Activated CD4-positive, alpha-beta T cell treated with anti-CD3 and anti-CD28 coated beads, Interleukin-10, Interleukin-2, amounts not matched to agents 100 ng/mL and 50 ng/mL, durations not matched to agents 16 hours and 8 hours (primary cell): ENCODE measurements at places on chromosomes 2 and 18.

GRCh38 chr2:33213648-33214047, 262.8 kb upstream of the RASGRP3 start:
- DNase-seq, result no peak

DNA sequence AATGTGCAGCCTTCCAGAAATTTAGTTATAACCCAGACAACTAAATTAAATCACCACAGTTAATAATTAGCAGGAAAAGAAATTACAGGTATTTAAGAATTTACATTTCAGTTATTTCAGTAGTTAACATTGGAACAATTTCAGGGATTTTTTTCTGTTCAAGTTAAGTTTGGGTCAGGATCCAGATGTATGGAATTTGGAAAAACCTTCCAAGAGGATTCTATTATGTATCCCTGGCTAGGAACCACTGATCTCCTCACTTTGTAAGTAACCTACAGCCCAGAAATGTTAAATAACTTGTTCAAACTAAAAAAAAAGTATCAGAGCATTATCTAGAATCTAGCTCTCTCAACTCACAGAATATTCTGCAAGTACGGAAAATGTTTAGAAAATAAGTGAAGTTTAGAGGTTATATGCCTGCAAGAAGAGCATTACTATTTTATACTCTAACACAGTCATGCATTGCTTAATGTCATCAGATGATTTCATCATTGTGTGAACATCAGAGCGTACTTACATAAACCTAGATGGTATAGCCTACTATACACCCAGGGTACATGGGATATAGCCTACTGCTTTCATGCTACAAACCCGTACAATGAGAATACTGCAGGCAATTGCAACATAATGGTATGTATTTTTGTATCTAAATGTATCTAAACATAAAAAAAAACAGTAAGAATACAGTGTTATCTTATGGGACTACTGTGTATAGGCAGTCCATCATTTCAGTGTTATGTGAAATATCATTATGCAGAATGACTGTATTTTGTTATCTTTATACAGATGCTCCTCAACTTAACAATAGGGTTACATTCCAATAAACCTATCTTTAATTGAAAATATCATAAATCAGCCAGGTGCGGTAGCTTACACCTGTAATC, 6.1 kb downstream of the NCKAP1 start:
- DNase-seq, result no peak

DNA sequence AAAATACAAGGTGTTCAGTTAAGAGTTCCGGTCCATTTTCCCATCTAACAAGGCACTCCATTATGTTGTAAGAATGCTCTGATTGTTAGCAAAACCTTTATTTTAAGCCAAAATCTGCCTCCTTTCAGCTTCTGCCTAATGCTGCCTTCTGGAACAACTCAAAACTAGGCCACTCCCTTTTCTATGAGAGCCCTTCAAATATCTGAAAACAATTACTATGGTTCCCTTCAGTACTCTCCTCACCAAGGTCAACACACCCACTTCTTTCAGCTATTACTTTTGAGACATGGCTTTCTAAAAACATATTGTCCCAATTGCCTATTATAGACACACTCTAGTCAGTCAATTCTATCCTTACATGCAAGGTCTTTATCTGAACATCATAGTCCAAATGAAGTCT, 429.4 kb downstream of the ERBB4 start:
- DNase-seq, result no peak

- no peak for DNase-seq
Measured at GRCh38 chr2:121638333-121638732, 10.9 kb downstream of the CLASP1 start.

DNA sequence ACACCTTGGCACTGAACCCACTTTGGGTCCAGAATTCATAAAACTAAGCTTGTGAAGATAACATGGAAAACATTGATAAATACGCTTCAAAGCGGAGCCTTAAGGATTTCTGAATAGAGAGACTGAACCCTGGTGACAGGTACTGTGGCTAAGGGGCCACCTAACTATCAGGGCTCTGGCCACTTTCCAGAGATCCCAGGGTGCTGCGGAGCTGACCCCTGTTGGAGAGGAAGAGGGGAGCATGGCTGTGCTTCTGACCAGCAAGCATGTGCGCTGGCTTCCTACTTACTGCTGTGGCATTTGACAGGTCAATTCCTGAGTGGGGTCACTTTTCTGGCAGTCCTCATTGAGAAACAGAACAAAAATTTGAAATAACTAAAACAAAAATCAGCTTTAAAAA, 228.3 kb downstream of the NAPG start:
- no peak for DNase-seq

GRCh38 chr18:6929370-6930102, 188.1 kb downstream of the LAMA1 start:
- DNase-seq, result no peak

- DNase-seq, result no peak
Measured at GRCh38 chr18:27843783-27844777, 332.9 kb downstream of the CDH2 start.

- no peak for DNase-seq
Measured at GRCh38 chr2:201107624-201108023, 8.3 kb upstream of the CFLAR start.

DNA sequence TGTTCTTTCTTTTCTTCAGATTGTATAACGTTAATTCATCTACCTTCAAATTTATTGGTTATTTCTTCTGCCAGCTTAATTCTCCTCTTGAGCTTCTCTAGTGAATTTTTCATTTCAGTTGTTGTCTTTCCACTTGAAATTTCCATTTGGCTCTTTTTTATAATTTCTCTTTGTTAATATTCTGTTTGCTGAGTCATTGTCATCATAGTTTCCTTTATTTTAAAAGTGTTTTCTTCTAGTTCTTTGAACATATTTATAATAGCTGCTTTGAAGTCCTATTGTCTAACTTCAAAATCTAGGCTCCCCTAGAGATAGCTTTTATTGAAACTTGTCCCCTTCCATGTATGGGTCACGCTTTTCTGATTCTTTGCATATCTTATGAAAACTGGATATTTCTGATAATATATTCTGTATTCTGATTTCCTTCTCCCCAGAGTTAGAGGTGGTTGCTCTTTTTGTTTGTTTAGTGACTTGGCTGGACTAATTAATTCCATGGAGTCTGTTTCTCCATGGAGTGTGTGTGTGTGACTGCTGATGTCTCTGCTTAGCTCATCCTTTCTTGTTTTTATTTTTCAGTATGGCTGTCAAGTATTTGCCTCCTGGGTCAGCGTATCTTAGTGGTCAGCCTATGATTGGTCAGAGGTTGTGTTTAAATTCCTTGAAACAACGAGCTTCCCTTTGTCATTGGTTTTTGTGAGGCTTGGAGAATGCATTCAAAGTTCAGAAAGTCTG, 47.6 kb downstream of the DIS3L2 start:
- no peak for DNase-seq

DNA sequence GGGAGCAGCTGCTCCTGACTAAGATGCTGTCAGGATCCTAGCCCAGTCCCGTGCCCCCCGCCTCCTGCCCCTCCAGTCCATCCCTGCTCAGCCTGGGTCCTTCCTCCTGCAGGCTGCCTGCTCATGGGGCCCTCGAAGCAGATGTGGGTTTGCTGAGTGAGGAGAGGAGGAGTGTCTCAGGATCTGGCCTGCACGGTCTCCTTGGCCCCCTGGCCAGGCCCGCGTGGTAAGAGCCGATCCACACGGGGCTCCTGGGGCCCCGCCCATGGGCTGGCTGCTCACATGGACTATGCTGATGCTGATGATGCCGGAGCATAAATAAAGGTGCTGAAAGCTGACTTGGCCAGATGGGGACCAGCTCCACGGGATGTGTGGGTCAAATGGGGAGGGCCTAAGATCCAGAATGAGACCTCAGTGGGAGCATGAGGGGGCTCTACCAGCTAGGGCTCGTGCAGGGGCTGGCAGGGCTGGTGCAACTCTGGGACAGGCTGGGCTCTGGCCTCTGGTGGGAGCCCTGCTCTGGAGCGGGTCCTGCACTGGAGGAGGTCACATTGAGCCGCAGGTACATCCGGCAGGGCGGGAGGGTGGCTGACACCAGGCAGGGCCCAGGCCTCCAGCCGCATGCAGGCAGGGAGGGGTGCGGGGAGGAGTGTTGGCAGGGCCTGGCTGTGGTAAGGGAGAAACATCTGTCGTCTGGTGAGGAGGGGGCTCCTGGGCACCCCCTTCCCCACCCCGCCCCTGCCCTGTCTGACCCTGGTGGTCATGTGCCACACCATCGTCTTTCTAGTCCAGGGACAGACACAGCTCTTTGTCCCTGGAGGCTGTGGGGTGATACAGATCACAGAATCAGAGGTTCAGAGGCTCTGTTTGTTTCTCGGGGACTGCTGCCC, 275.3 kb upstream of the HDAC4 start:
- no peak for DNase-seq

DNA sequence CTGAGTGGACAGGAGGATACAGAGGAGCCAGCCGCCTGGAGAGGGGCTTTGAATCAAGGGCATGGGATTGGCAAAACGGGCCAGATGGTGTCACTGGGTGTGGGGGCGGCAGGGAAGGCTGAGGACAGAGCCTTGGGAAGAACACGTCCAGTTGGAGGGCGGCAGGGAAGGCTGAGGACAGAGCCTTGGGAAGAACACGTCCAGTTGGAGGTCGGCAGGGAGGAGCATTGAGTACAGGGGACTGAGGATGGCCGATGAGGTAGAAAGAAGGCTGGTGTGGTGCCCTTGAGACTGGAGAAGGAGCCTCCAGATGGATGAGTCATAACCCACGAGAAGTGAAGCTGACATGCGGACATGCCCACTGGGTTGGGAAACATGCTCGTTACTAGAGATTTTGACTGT, 4.5 kb downstream of the HES6 start:
- no peak for DNase-seq

DNA sequence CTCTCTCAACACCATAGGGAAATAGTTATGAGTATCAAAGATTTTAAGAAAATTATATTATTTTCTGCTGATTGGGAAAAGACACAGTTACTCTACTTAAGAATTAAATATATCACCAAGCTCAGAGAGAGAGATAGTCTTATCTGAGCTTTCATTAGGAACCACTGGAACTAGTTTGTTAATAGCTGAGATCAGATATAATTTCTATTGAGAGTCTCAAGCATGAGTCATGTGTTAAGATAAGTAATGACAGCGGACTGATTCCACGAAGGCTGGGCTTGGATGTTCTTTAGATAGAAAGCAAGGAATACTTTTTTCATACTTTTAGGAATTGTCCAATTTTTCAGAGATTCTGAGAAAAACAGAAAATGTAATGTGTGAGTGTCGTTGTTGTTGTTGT, 44.4 kb upstream of the RBM44 start:
- no peak for DNase-seq

- DNase-seq, result no peak
Measured at GRCh38 chr2:60530660-60531281, 22.7 kb downstream of the BCL11A start.

- no peak for DNase-seq
Measured at GRCh38 chr18:45023519-45023918, 342.8 kb downstream of the SETBP1 start.

- DNase-seq, result no peak
Measured at GRCh38 chr2:61151436-61151835, 10.6 kb upstream of the C2orf74 start.

GRCh38 chr2:1960761-1961160, 216.4 kb upstream of the PXDN start:
- DNase-seq, result no peak

DNA sequence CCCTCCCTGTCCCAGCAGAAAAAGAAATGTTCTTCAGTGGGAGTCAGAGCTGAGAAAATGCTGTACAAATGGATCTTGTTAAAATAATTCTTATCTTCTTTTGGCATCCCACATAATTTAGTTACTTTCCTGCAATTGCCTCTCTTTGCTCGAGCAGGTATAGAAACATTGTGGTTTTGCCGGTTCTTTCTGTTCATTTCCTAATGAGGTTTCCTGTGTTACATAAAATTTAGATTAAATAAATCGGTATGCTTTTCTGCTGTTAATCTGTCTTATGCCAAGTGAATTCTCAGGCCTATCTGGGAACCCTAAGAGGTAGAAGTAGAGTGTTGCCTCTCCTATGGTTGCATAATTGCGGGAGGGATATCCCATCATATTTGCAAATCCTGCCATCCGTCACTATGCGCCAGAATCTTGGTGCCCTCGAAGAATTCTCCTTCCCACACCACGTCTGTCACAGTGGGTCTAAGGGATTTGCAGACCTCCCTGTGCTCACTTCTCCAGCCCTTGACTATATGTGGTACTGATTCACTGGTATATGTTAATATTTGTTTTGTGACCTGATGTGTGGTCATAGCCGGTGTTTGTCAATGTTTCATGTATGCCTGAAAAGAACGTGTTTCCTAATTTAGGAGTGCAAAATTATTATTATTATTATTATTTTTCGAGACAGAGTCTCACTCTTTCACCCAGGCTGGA, 12.2 kb upstream of the HDAC4 start:
- DNase-seq, result no peak

- DNase-seq, result no peak
Measured at GRCh38 chr18:54867131-54867530, 38.9 kb downstream of the RAB27B start.

- DNase-seq, result peak; percentile 37
Measured at GRCh38 chr2:169768262-169768995, 30.2 kb upstream of the SSB start.

DNA sequence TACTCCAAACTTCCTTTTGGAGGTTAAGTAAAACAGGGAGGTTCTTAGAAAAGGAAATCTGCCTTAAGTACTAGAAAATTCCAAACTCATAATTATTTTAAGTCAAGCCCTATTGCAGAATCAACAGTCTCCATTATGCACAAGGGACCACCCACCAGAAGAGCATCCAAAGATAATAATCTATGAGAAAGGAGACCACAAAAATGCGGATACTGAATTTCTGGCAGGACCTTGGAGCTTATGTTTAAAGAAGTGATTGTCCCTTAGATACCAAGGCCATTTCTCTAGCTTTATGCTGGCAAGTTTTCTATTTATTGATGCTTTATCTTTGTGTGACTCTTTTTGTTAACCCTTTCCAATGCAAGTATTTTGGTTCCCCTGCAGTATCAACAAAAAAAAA, 404.0 kb upstream of the MMADHC start:
- DNase-seq, result no peak

DNA sequence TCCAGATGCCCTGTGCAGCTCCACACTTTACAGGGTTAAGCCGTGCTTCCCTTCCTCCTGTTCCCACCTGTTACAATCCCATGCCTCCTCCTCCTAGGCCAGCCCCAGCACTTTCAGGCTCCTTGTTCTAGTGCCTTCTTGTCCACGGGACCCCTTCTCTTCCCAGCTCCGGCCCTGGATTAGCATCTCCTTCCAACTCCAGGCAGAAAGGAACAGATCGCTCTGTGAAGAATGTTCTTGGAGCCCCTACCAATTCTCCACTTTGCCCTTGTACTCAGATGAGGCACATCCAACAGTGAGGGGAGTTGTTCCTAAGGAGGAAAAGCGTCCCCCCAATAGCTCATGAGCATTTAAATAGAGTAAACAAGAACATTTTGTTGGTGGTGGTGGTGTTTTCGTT, 72.7 kb downstream of the CABLES1 start:
- no peak for DNase-seq
